ENCODE measurements at places on chromosomes 11 and 22. TPM values are rescaled to one million over a fixed set of nuclear protein-coding genes. Genes with fewer than 3 reads are reported as not detected.

GRCh38 chr11:115497303-115497702, 6.9 kb downstream of the CADM1 start:
- H3K27me3 ChIP-seq = peaks cover 13% of the 10 kb centered on the region
- H3K27ac ChIP-seq = no peak overlapping the region
- H3K36me3 ChIP-seq = no peaks in the 10 kb centered on the region
- no peak overlapping the region for H3K4me3 ChIP-seq
- no peaks in the 10 kb centered on the region for H3K4me1 ChIP-seq

DNA sequence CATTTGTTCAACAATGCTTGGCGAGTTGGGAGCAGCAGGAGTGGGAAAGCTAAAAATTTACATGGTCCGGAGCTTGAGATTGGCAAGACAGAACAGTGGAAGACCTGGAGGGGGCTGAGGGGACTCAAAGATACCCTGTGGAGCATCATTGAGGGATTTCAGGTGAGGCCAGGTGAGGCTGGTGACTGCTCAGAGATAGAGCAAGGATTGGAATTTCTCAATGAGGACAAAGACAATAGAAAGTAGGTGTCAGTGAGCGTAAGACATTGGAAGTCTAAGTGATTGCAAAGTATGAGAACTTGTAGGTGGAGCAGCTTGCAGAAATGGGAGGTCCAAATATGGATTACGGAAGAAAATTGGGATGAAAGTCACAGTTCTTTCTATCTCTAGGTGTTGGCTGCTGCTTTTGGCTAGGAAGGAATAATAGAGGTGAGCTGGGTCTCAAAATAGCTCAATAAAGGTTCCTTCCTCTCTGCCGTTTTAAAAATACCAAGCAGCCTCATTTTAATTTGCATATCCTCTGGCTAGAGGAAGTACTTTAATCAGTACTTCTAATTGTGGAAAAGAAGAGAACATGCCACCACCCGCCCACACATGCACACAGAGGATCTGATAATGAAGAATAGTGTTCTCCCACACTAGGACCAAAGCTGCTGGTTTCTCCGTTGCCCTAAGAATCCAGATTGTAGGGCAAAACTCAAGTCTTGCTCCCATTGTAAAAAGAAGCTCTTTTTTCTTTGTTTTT, 41.8 kb upstream of the SORL1-AS1 start:
- no peak overlapping the region for H3K27ac ChIP-seq
- H3K4me3 ChIP-seq = no peak overlapping the region
- H3K27me3 ChIP-seq = peaks cover 13% of the 10 kb centered on the region

GRCh38 chr11:41714101-41714500, 254.6 kb upstream of the LRRC4C start:
- H3K27ac ChIP-seq = no peak overlapping the region
- no peaks in the 10 kb centered on the region for H3K27me3 ChIP-seq
- no peaks in the 10 kb centered on the region for H3K36me3 ChIP-seq
- DNase-seq = no peak
- H3K4me3 ChIP-seq = no peak overlapping the region

DNA sequence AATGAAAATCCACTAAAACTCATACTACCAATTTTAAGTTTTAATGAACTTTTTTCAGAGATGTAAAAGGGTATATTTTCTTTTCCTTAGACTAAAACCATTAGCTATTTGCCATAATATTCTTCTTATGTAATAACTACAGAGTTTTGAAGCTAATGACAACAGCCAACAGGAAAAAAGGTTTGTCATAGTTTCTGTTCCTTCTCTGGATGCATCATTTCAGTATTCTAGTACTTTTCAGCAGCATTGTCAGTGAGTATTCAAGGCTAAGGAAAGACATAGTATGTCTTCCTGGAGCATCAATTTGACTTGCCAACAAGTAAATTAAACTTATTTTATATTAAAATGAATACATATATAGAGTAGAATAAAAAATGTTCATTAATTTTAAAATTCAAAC, 166.0 kb downstream of the METTL15 start:
- no peaks in the 10 kb centered on the region for H3K4me1 ChIP-seq
- no peak overlapping the region for H3K27ac ChIP-seq
- peaks cover 6% of the 10 kb centered on the region for H3K36me3 ChIP-seq
- no peak overlapping the region for H3K4me3 ChIP-seq
- H3K27me3 ChIP-seq = no peaks in the 10 kb centered on the region

DNA sequence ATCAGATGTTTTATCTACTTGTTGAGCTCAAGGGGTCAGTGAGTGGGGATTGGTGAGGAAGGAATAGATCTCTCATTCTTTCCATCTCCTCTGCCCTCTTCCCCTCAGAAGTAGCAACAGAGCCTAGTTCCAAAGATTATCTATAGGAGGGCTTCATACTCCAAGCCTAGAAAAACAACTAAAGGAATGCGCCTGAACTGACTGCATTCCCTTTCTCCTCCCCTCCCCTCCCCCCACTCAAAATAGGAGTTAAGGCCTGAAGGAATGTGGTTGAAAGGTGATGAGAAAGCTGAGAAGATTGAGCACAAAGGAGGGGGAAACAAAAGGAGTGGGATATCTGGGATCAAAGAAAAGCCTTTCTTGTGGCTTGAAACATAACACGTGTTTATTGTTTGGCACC, 10.5 kb downstream of the EMSY start:
- no peaks in the 10 kb centered on the region for H3K27me3 ChIP-seq
- H3K27ac ChIP-seq = no peak overlapping the region
- H3K4me3 ChIP-seq = no peak overlapping the region
- H3K36me3 ChIP-seq = peaks cover 27% of the 10 kb centered on the region
- peaks cover 14% of the 10 kb centered on the region for H3K4me1 ChIP-seq

- no peak for DNase-seq
- no peak overlapping the region for H3K4me3 ChIP-seq
- H3K4me1 ChIP-seq = no peaks in the 10 kb centered on the region
- H3K27me3 ChIP-seq = no peaks in the 10 kb centered on the region
- no peak overlapping the region for H3K27ac ChIP-seq
- H3K36me3 ChIP-seq = peaks cover 36% of the 10 kb centered on the region
Measured at GRCh38 chr22:31276426-31277167, 15.7 kb downstream of the PIK3IP1 start.

DNA sequence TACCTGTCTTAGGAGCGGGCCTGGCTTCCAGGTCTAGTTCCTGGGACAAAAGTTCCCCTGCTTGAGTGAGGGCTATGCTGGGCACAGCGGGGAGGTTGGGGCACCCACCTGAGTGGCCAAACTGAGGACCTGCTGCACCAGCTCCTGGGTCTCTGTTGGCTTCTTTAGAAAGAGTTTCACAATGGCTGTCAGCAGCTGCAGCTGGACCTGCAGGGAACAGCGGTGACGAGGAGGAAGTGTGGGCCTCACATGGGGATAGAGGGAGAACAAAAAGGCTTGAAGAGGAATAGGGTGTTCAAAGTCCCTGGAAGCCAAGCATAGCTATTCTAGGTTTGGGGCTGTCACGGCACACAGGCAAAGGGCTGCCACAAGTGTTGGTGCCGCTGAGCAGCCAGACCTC, 26.7 kb upstream of the RASL10A start:
- no peak overlapping the region for H3K4me3 ChIP-seq
- peaks cover 31% of the 10 kb centered on the region for H3K36me3 ChIP-seq
- no peak for DNase-seq
- H3K27ac ChIP-seq = no peak overlapping the region
- H3K27me3 ChIP-seq = no peaks in the 10 kb centered on the region

GRCh38 chr11:68016904-68017817, 7.0 kb downstream of the ALDH3B1 start:
- no peak overlapping the region for H3K4me3 ChIP-seq
- H3K36me3 ChIP-seq = no peaks in the 10 kb centered on the region
- no peaks in the 10 kb centered on the region for H3K27me3 ChIP-seq
- peaks cover 71% of the 10 kb centered on the region for H3K4me1 ChIP-seq

GRCh38 chr11:103109818-103110388, 677 bp downstream of the DYNC2H1 start:
- H3K27ac ChIP-seq = peak overlapping the region; percentile 98
- H3K27me3 ChIP-seq = peaks cover 16% of the 10 kb centered on the region
- H3K36me3 ChIP-seq = peaks cover 13% of the 10 kb centered on the region

Gene SLC6A5
- not detected for total RNA-seq

Gene SAA2
- not detected for total RNA-seq

Gene PATE2
- not detected for total RNA-seq

Gene TMEM25
- 36.2 TPM for total RNA-seq
